Lung microvascular endothelial cell (primary cell): ENCODE measurements at places on chromosomes 12 and 14.
A peak's percentile ranks its signal among the peaks of the same experiment; 100 is the strongest.

DNA sequence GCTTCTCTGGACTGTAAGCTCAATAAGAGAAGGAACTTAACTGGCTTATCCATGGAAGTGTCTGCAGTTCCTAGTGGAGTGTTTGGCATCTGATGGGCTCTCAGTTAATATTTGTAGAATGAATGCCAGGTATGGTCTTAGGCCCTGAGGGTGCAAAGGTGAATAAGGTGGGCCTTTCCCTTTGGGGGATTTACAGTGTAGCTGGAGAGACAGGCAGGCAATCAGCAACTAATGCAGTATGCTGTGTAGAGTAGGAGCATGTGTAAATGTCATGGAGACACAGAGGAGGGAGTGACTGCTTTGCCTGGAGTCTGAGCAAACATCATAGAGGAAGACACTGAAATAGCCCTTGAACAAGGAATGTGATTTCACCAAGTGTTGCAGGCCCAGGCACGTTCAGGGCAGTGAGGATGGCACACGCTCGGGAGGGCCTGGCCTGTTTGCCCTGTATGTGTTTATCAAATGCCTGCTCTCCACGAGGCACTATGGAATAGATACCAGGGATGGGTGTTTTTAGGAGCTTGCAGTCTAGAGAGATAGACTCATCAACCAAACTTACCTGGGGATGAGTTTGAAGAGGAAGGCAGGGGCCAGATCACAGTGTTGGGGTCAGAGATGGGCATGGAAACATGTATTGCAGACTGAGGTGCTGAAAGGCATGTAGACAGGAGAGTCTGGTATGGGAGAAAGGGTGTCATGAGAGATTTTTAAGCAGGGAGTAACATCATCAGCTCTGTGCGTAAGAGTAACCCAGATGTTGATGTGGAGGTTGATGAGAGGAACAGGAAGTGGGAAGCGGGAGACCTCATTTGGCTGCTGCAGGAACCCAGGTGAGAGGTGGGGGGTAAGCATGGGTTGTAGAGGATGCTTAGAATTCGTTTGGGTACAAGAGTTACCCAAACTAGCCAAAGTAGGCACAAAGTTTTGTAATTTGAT lies 54.1 kb downstream of the PLXNC1 start:
- DNase-seq: no peak

DNA sequence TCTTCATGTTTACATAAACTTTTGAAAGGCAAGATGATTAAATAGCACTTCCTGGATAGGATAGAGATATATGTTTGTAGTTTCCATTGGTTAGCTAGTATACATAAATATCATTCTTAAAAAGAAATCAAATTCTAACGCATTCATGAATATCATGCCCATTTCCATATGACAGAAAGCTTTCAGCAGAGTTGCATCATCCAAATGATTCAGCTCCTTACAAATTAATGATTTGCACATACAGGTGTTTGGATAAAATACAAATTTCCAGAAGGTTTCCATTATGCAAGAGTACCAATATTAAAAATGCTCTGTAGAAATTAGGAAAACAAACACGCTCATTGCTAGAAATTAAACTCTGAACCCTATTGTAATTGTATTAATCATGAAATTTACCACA lies 264.4 kb downstream of the FOXG1 start:
- DNase-seq: no peak

DNA sequence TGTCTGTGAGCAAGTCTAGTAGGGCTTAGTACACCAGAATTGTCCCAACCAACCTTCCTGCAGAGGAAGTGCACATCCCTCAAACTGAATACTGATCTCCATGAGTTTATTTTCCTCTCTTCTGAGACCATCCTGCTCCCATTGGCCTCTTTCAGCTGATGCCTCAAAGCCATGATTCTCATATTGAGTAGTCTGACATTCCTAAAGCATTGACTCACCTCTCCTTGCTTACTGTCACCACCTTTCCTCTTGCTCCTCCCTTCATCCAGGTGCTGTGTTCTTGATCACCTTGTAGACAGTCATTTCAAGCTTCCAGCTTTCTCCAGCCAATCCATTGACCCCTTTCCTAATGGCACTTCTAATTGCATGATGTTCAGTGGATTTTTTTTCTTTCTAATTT lies 583.7 kb upstream of the USP15 start:
- DNase-seq: no peak

- peak; percentile 53 for DNase-seq
Observed at GRCh38 chr14:61588419-61588901, 106.9 kb upstream of the HIF1A start.

GRCh38 chr14:88352698-88353097 lies 29.6 kb upstream of the KCNK10 start:
- no peak for DNase-seq

DNA sequence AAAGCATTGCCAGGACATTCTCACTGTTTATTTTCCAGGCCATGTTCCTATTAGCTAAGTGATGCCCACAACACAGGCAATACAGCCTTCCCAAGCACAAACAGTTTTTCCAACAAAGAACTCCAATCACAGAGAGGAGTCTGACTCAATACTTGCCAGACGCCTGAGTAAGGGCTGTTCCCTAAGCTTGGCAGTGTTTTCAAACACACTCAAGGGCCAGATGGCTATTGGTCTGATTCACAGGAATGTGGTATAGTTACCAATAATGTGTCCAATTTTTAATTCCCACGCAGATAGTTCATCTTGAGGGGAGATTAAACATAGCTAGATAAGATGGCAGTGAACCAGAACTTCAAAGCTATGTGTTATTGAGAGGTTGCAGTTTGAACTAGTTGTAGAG lies 381.0 kb downstream of the SNAPC1 start:
- DNase-seq: no peak

DNA sequence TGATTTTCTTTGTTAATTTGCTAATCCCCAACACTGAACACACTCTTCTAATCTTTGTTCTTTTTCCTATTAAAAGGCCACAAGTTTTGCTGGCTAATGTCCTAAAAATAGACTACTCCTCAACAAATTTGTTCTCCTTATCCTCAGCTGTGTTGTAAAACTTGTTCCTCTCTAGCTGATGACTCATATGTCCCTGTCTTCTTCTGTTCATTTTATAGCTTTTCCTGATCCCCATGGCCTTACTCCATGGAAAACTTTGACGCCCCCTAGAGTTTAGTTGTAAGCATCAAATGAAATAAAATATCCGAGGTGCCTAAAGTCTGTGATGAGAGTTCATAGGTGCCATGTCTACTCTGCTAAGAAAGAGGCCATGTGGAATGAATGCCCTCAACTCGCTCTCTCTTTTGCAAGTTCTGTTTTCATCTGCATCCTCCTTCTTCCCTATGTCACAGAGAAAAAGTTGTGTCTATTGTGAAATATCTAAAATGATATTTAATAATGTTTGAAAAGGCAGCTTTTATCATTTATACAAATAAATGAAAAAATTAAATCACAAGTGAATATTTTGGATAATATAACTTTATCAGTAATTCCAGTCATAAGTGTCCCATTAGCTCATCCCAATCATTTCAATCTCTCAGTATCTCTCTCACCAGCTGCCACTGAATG lies 237.9 kb downstream of the IPO8 start:
- peak; percentile 75 for DNase-seq

DNA sequence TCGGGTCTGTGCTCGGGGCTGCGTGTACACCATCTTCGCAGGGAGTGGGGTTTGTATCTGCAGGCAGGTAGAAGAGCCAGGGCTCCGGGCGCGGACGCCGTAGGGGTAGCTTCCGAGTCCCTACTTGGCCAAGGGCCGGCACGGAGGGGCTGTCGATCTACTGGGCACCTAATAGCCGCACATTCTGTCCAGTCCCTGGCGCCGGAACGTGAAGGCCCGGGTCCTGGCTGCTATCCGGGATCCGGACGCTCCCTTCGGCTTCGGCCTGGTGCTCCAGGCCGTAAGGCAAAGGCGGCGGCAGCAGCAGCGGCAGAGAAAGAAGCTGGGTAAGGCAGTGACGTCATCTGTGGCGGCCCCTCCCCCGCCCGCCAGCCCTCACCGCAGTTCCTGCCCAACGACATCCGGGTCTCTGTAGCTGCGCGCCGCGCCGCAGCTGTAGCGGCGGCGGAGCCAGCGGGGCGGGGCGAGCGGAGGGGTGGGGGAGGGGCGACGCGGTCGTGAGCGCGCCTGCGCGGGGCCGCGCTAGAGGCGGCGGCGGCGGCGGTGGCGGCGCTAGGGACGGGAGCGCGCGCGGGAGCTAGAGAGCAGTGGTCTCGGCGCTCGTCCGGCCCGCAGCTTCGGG lies at the start of gene PPM1A:
Gene PPM1A, plus strand, starts transcription at position 525 of the 622 bp plus-strand sequence. CDS start 33,483 bp downstream, outside the sequence.
- DNase-seq: peak; percentile 97

GRCh38 chr12:2170376-2170775 lies 117.6 kb downstream of the CACNA1C start:
- DNase-seq: no peak

DNA sequence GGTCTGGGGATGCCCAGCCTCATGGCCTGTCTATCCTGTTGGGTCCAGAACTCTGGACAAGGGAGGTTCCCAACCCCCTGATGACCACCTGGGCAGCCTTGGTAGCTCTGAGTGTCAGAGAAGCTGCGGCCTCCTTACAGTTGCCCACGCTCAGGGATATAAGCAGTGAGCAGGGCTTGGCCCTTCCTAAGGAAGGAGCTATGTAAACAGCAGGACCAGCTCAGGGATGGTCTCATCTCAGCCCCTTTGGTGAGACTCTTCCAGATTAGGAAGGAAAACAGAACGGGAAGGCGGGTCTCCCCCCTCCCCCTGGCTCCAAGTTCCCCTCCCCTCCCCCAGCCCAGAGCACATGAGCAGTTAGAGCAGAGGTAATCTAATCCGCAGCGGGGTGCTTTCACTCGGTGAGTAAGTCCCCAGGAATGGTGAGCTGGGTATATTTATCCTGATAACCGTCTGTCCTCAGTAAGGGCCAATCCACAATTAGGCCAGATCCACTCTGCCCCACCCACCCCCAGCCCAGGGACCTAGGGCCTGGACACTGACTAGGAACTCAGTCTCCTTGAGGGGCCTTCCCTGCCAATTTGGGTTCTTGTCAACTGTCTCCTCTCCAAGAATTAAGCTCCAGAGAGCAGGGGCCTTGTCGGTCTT lies 29.5 kb upstream of the RPLP0 start:
- peak; percentile 92 for DNase-seq

DNA sequence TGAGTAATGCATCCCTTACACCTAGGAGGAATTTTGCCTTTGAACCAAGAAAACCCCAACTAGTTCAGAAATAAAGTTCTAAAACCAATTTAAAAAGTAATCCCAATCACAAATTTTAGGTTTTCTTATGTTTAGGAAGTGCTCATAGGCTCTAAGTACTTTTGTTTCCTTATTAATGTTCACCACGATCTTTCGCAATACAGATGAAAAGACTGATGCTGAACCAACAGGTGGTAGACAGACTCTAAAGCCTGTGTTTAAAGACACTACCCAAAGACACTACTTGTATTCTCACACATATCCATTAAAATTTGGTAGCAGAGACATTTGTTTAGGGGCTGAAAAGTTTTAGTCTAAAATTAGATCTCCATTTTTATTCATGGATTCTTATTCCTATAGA lies 10.6 kb upstream of the PHLDA1 start:
- DNase-seq: no peak
